Fibroblast of pulmonary artery (primary cell): ENCODE measurements at places on chromosomes 16 and 17.

GRCh38 chr17:8005967-8006730 lies 3.7 kb downstream of the GUCY2D start:
- no peak for DNase-seq

GRCh38 chr16:57675741-57676551 lies 7.8 kb downstream of the ADGRG3 start:
- DNase-seq = peak; percentile 44

DNA sequence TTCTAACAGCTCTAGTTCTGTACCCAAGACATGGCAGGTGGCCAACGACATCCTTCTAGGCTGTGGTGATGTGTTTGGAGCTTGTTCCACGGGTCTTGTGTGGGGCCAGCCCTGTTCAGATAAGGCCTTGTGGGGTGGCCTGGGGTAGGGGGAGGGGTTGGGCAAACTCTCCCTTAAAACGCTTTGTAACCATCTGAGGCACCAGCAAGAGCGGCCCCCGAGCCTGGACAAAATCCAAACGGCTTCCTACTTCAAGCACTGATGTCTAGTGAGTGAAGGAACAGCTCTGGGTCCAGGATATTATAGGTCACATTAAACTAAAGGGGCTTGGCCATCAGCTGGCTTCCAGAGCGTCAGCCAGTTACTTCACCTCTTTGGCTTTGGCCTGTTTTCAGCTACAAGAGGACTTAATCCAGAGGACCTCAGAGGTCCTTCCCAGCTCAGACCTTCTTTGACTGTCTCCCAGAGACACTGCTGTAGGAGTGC lies 11.9 kb downstream of the SERPINF1 start:
- DNase-seq = peak; percentile 70

DNA sequence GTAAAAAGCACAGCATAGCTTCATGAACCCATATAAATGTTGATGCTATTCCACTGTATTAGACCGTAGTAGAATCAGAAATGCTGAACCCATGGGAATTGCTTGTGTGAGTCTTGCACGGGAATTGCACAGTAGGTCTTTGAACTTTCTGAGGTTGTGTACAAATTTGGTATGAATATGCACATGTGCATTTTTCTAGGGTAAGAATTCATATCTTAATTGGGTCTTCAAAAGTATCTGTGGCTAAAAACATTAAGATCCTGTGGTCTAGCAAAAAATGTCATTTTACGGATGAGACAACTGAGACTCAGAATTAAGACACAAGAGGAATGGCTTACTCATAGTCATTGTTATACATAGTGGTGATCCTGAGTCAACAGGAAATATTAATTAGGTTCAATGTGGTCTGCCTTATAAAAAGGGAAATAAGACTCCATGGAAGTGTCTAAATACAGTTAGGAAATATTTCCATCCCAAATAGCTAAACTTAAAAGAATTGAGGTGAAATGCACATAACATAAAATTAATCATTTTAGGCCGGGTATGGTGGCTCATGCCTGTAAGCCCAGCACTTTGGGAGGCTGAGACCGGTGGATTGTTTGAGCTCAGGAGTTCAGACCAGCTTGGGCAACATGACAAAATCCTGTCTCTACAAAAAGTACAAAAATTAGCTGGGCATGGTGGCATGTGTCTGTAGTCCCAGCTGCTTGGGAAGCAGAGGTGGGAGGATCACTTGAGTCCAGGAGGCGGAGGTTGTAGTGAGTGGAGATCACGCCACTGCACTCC lies 22.8 kb downstream of the TAOK1 start:
- DNase-seq = peak; percentile 54

GRCh38 chr16:84552135-84552534 lies 47.7 kb upstream of the MEAK7 start:
- DNase-seq = no peak

- DNase-seq = peak; percentile 4
These were observed 445.6 kb upstream of the CA10 start for GRCh38 chr17:52604105-52604504.

- DNase-seq = peak; percentile 25
These were observed 141.3 kb downstream of the HS3ST3A1 start for GRCh38 chr17:13460261-13461000.

GRCh38 chr17:48392857-48393256 lies 37.2 kb downstream of the SKAP1 start:
- no peak for DNase-seq

- DNase-seq = no peak
These were observed 113.1 kb downstream of the ZFHX3 start for GRCh38 chr16:72934636-72935403.

GRCh38 chr16:66562409-66562808 lies 3.8 kb upstream of the CMTM1 start:
- DNase-seq = no peak

- DNase-seq = no peak
These were observed 191.1 kb upstream of the IRX3 start for GRCh38 chr16:54477714-54478113.

GRCh38 chr17:78818152-78818846 lies 22.3 kb downstream of the USP36 start:
- no peak for DNase-seq

- DNase-seq = no peak
These were observed 52.8 kb downstream of the NTN1 start for GRCh38 chr17:9074131-9074530.

DNA sequence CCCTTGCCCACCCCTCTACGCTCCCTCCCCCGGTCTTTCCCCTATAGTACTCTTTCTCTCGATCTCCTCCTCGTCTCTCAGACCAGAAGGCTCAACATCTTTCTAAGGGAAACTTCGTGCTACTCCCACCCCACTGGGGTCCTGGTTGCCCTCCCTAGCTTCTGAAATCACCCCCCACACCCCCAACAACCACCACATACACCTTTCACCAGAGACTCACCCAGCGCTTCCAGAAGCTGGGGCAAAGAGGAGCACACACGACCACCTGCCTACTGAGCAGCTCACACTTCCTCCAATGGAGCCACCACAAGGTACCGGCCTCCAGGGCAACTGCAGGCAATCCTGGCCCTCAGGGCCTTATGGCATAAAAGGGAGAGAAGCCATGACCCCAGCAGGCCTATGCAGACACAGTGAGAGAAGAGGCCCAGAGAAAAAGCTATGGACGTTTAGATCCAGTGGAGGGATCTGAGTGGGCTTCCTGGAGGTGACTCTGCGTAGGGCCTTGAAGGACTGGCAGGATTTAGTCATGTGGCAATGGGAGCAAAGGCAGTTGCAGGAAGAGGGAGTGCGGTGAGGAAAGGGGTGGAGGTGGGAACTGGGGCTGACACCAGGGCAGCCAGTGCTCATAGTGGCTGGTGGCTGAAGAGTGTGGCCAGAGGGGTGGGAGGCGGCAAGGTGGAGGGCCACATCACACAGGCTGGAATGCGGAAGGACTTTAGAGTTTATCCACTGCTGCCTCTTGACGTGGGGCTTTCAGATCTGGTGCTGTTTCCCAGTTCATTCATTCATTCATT lies 12.1 kb upstream of the TMEM92 start:
- no peak for DNase-seq

DNA sequence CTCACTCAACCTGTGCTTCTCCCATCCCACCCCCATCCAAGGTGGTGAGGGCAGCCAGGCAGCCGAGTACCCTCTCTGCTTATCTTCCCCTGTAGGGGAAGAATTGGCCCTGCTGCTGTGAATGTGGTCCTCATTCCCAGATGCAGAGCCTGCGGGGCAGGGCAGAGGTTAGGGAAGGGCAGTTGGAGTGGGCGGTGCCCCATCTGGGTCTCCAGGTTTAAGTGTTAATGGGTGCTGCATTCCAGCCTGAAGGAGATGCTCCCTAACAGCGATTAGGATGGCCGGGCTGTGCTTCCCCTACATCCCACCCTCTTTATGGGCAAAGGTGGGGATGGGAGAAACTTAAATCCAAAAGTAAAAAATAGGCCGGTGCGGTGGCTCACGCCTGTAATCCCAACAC lies 12.1 kb downstream of the TMEM95 start:
- DNase-seq = no peak

GRCh38 chr17:51056813-51057510 lies 63.7 kb downstream of the SPAG9 start:
- DNase-seq = peak; percentile 90

GRCh38 chr17:57271821-57272220 lies 15.5 kb downstream of the MSI2 start:
- no peak for DNase-seq

GRCh38 chr17:8158267-8159031 lies 4.3 kb downstream of the VAMP2 start:
- DNase-seq = peak; percentile 94

- DNase-seq = no peak
These were observed 1369.5 kb downstream of the CDH11 start for GRCh38 chr16:63752347-63752746.

- peak; percentile 65 for DNase-seq
These were observed 12.7 kb downstream of the CNEP1R1 start for GRCh38 chr16:50037662-50038220.

DNA sequence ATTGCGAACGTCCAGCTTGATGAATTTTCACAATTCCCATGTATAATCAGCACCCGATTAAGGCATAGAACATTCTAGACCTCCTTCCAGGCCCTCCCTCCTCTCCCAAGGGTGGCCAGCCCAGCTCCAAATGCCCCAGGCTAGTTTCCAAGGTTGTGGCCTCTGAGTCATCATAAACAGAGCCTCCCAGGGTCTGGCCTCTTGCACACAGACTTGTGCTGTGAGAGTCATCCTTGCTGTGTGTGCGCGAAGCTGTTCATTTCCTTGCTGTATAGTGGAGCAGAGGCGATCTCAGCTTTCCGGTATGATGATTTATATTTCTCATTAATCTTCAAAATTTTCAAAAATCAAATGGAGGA lies 20.5 kb upstream of the JPH3 start:
- peak; percentile 98 for DNase-seq

GRCh38 chr16:84613408-84614072 lies 4.3 kb downstream of the COTL1 start:
- DNase-seq = no peak

- DNase-seq = peak; percentile 69
These were observed 30.7 kb downstream of the CDRT4 start for GRCh38 chr17:15436473-15437302.

- DNase-seq = no peak
These were observed 5.0 kb downstream of the CYBC1 start for GRCh38 chr17:82445542-82445941.

DNA sequence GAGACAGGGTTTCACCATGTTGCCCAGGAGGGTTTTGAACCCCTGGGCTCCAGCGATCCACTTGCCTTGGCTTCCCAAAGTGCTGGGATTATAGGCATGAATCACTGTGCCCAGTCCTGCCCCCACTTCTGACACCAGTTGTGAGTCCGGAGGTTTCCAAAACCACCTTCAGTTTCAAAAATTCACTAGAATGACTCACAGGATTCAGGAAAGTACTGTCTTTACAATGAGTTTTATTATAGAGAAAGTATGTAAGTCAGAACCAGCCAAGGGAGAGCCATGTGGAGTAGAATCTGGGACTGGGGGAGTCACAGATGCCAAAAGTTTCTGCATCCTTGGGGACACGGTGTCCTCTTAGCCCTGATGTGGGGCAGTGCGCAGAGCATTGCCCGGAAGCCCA lies 55.1 kb downstream of the PLD6 start:
- DNase-seq = peak; percentile 73
